ENCODE measurements at places on chromosomes 7 and 10.

GRCh38 chr10:87585565-87586514 lies 73.8 kb upstream of the PAPSS2 start:
- DNase-seq, result no peak

- no peak for DNase-seq
Measured at GRCh38 chr10:77840636-77841035, 85.9 kb downstream of the DLG5 start.

- DNase-seq, result no peak
Measured at GRCh38 chr10:25820472-25820871, 113.6 kb upstream of the MYO3A start.

- no peak for DNase-seq
Measured at GRCh38 chr10:101835362-101835761, 8.2 kb downstream of the KCNIP2 start.

DNA sequence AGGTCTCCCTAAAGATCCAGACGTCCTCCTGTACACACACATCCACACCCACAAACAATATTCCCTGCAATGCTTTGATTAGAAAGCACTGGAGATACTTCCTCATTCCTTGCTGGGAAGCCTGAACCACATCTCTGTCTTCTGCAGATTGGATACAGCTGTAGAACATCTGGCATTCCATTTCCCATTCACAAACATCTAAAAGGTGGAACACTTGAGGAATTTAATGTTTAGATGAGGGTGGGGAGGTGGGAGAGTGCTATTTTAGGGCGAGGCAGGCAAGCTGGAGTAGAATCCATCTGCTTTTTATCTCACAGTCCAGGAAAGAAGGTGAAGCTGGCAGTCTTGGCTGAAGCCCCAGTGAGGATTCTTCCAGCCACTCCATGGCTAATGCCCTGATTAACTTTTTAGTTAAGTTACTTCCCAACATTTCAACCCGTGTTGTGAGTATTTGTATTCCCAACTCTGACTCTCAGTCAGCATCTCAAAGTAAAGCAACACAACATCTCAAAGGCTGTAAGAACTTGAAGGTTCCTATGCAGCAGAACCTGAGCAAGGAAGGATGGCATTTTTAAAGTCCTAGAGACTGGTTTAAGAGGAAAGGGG lies 46.1 kb downstream of the CYTH3 start:
- no peak for DNase-seq

GRCh38 chr7:155846936-155847335 lies 34.7 kb upstream of the SHH start:
- no peak for DNase-seq

DNA sequence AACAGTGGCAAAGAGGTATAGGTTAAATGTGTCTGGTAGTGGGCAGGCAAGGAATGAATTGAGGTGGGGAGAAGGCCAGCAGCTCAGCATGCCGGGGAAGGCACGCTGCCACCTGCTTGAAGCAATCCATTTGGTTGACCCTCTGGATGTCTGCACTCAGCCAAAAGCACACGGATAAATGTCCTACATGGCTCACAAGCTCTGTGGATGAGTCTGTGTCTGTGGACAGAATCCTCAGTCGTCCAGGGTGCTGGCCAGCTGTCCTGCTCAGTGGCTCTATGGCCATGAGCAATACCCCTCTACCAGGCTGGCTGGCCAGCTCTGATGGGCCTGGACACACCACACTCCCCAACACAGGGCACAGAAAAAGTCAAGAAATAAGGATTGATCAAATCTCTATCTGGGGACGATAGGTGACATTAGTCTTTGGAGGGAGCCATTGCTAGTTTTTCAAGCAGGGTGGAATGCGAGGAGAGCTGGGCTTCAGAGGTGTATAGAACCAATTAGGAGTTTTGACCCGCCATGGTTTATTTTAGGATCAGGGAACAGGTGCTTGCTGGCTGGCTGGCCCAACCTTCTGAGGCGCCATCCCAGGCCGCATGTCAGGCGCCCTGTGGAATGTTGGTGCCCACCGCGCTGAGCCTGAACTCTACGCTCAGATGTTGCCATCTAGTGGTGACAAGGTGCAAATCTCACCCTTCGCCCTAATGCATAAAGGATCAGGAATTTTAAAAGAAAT lies 493.4 kb downstream of the TNS3 start:
- peak; percentile 25 for DNase-seq

- no peak for DNase-seq
Measured at GRCh38 chr10:117553815-117554172, 11.2 kb downstream of the EMX2 start.

GRCh38 chr7:7208520-7208919 lies 26.2 kb downstream of the C1GALT1 start:
- no peak for DNase-seq

- peak; percentile 68 for DNase-seq
Measured at GRCh38 chr7:74206589-74207120, 3.2 kb upstream of the LAT2 start.

DNA sequence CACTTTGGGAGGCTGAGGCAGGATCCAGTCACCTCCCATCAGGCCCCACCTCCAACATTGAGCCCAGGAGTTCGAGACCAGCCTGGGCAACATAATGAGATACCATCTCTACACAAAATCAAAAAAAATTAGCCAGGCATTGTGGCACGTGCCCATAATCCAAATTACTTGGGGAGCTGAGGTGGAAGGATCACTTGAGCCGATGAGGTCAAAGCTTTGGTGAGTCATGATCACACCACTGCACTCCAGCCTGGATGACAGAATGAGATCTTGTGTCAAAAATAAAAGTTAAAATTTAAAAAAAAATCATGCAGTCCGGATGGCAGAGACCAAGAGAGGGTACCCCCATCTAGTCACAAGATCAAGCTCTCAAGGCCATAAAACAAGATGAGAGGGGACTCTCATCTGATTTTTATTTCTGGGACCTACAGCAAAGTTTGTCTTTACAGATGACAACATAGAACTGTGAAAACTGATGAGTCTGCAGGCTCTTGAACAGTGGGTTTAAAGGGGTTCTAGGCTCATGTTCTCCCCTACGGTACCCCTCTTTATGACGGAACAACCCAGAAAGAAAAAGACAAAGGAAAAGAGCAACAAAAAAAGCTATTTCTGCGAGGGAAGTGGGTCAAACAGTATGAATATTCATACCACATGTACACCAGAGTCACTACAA lies 28.9 kb upstream of the CREB3L2 start:
- no peak for DNase-seq

DNA sequence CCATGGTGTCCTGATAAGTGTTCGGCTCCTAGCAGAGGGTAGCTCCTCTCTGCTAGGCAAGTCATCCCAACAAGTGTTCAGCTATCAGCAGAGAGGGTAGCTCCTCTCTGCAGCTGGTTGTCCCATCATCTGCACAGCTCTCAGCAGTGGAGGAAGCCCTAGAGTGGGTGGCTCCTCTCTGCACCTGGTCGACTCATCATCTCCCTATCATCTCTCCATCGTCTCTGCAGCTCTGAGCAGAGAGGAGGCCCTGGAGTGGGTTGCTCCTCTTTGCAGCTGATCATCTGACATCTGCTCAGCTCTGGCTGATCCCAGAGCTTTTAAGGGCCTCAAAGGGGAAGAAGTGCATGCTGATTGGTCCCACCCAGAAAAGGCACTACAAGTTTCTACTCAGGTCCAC lies 199.9 kb upstream of the KMT2E start:
- DNase-seq, result no peak

DNA sequence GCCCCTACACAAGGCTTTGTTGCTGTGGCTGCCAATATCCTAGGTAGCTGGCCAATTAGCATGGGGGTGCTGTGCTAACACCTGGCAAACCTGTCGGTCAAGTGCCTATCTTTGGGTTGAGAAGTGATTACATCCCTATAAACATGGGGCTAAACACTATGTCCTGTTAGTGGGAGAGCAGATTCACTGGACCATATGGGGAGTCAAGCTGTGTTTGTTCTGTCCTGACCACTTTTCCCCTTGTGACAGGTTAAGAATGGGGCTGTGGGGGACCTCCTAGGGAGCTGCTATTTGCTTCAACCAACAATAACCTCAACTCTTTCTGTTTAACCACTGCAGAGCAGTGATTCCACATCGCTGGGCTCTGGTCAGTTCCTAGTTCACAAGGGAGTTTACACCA lies 151.5 kb upstream of the AOAH start:
- peak; percentile 68 for DNase-seq

- DNase-seq, result no peak
Measured at GRCh38 chr10:66834802-66835201, 91.0 kb upstream of the LRRTM3 start.

GRCh38 chr7:134886353-134887057 lies 99.8 kb upstream of the AGBL3 start:
- peak; percentile 96 for DNase-seq

DNA sequence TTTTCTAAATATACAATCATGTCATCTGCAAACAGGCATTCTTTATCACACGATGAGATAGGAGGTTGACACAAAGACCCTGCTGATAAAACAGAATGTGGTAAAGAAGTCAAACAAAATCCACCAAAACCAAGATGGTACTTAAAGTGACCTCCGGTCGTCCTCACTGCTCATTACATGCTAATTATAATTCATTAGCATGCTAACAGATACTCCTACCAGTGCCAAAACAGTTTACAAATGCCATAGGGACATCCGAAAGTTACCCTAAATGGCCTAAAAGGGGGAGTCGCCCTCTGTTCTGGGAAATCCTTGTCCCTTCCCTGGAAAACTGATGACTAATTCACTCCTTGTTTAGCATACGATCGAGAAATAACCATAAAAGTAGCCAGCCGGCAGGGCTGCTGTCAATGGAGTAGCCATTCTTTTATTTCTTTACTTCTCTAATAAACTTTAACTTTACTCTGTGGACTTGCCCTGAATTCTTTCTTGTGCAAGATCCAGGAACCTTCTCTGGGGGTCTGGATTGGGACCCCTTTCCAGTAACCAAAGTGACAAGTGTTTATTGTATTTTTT lies 126.6 kb downstream of the CCDC71L start:
- DNase-seq, result no peak

DNA sequence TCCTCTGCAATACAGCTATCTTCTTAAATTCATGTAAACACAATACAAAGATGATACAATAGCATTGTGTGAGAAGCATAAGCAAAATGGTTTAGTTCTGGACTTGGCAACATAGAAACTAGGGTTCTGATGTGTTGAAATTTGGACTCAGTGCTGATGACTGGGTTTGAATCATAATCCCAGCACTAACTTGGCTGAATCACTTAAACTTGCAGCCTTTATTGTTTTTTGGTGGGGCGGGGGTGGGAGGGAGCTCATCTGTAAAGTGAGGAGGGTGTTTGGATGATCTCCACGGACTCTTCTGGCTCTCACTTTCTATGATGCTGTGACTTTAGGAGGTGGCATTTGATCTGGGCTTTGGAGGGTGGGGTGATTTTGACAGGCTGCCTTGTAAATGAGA lies 158.2 kb downstream of the WNT2 start:
- DNase-seq, result no peak

- peak; percentile 52 for DNase-seq
Measured at GRCh38 chr10:78688901-78689583, 379.7 kb upstream of the ZMIZ1 start.

DNA sequence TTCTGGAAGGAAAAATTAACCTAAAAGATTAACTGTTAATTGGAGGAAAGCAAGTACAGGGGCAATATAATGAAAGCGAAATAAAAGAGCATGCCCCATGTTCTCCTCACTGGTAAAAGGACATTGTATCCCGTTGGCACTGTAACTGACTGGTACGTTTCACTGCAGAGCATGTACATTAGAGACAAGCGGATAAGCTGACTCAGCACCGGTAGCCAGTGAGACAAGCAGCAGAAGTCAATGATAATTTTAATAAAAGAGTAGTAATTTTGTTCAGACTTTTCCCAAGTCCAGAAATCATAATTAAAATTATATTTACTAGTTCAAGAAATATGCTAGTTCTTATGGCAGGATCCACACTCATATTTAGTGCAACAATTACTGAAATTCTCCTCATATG lies 161.5 kb upstream of the VWC2 start:
- DNase-seq, result no peak

DNA sequence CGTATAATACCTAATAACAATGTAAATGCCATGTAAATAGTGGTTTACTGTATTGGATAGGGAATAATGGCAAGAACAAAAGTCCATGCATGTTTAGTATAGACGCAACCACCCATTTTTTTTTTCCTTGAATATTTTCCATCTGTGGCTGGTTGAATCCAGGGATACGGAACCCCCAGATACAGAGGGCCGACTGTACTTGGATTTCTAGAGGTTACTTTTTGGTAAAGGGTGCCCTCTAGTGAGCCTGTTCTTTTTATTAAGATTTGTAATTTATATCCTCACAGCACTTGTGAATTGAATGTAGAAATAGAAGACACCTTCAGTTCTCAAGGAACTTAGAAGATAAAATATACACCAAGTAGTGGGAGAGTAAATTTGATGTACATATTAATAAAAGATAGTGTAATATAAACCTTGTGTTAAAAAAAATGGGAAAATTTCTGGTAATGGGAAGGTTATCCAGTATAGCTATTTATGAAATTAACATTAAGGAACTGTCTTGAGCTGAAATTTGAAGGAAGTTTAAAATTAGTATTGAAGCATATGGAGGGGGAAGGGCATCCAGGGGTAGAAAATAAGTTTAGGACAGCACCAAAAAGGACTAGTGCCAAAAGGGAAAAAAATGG lies 32.0 kb downstream of the EXOC6 start:
- DNase-seq, result no peak

GRCh38 chr10:9285690-9286089 lies 1231.2 kb downstream of the GATA3 start:
- no peak for DNase-seq

- DNase-seq, result no peak
Measured at GRCh38 chr7:137345799-137346449, 2.4 kb upstream of the PTN start.

- no peak for DNase-seq
Measured at GRCh38 chr10:47404937-47405336, 20.8 kb upstream of the ZNF488 start.

DNA sequence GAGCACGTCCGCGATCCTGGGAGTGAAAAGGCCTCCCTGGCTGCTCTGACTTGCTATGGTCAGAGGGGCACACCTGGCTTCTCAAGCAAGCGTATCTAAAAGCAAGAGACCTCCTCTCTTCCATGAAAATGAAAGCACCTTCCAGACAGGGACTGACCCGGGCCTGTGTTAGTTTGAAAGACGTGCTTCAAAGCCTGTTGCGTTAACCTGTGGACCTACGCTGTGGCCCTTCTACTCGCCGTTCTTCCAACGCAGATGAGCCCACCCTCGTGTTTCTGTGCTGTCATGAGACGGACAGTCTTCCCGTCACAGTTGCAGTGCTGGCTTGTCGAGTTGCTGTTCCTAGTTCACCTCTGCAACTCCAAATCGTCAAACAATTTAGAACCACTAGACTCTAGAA lies 15.5 kb upstream of the GDI2 start:
- DNase-seq, result no peak

DNA sequence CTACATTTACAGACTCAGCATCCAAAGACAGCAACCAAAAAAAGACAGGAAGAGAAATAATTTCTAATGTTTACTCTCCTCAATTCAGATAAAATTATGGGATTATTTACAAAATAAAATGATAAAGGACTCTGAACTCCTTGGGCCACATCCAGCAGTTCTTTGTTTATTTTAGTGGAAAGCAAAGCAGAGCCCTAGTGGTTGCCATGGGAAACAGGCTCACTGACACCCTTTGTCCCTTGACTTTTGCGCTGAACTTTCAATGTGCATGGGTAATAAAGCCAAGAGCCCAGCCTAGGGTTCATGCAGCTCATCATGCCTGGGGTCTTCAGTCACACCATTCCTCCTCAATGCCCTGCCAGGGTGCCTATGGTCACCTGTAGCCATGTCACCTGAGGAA lies 442.6 kb upstream of the IGFBP3 start:
- no peak for DNase-seq
